ENCODE measurements at places on chromosomes 3 and 15.

GRCh38 chr3:118988198-118989130 is 46.2 kb downstream of the IGSF11 start:
- no peak for DNase-seq

- DNase-seq, result no peak
Measured at GRCh38 chr15:80550219-80550907, 144.7 kb upstream of the ABHD17C start.

DNA sequence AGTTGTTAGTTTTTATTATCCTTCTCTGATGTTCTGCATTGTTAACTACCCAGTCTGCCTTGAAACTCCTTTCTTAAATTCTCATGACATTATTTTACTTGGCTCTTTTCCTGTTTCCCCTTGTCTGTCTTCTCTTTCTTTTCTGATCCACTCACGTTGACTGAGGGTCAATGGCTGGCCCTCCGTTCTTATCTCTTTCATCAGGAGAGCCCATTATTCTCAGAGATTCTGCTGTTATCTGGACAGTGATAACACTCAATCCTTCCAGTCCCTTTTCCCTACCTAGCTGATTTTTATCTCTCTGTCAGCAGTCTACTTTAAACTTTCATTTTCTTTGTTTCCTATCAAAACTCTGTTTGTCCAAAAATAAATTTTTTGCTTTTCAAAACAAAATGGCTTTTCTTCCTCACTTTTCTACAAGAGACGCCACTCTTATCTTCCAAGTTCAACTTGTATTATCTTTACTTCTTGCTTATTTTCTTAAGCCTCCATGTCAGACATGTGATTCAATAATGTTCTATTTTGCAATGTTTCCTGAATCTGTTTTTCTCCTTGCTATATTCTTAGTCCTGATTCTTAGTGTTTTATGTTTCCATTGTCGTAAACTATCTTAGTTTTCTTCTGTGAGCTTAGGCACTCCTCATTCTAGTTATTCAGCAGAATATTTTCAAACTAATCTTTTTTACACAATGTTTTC is 120.2 kb downstream of the NEDD4 start:
- no peak for DNase-seq

DNA sequence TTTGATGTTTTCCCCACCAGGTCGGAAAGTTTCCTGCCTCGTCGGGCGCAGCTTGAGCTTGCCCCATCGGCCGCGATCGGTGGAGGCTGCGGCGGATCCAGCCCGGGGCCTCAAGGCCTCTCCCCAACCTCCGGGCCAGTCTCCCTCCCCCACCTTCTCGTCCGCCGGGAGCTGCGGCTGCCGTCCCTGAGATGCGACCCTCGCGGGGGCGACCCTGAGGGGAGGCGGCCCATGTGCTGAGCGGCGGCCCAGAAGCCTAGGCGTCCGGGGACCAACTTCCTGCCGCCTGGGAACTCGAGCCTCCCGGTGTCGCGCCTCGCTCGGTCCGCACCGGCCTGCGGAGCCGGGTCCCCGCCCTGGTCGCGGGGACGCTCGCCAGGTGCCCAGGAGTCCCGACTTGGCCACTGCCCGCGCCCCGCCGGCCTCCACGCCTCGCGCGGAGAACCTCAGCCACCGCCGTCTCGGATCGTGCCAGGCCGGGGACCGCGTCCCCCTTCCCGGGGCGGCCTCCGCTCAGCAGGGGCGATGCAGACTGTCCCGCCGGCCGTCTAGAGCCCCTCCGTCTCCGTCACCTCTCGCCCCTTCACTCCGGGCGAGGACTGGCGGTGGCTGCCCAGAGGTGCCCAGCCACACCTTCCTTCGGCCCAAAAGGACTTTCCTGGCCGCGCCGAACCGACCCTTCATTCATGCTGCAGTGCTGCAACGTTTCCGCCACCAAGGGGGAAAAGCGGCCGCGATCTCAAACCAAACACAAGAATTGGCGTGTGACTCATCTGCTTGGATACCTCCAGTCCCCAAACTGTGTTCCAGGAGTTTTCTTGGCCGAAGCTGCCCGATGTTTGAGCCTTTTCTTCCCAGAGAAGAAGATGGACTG is 656 bp downstream of the SLMAP start:
- peak; percentile 45 for DNase-seq

GRCh38 chr15:45205192-45205591 is 17.4 kb upstream of the SHF start:
- DNase-seq, result no peak

DNA sequence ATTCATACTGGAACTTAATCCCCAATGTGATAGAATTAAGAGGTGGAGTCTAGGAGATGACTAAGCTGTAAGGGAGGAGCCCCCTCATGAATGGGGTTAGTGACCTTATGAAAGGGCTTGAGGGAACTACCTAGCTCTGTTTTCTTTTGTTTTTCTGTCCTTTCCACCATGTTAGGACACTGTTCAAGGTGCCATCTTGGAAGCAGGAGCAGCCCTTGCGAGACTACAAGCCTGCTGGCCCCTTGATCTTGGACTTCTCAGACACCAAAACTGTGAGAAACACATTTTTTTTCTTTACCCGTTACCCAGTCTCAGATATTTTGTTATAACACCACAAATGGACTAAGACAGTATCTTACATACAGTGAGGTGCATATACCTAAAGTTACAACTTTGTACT is 26.5 kb downstream of the GOLGA6A start:
- DNase-seq, result no peak

DNA sequence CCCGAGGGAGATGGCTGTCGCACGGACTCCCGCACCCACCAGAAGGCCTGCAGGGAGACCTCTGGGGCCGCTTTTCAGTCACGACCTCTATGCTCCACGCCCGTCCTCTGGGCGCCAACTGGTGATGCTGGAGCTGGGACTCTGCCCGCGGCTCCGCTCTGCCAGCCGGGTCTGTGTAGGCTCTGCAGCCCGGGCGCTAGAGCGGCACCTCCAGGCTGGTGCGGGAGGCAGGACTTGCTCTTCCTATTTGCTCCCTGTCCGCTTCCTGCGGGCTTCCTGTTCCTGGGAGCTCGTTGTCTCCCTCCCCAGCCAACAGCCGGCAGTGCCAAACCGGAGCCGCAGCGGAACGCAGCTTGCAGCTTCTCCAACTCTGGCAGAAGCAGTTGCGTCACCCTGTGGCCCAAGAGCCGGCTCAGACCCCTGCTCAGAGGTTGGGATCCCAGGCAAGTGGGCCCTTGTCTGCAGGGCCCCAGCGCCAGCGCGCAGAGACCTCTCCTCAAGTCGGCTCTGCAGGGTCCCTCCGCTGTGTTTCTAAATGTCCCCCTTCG is 285.9 kb downstream of the XXYLT1 start:
- DNase-seq, result no peak

GRCh38 chr3:161585922-161586321 is 89.3 kb downstream of the OTOL1 start:
- no peak for DNase-seq

GRCh38 chr3:194505791-194506415 is 19.1 kb upstream of the ATP13A3 start:
- no peak for DNase-seq

DNA sequence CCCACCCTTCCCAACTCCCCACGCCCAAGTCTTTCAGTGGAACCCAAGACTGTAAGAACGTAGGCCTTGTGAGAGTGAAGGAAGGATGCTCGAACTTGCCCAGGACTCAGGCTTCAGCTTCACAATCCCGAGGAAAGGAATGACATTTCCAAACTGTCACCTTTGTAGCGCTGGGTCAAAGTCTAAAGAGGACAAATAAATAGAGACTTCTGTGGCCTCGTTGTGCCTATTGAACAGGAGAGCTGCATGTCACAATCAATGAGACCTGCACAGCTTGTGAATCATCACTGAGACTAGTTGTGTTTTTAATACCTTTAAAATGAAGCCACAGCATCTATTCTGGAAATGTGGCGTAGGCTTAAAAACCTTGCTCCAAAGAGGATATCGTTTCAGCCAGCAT is 222.8 kb upstream of the ST8SIA2 start:
- DNase-seq, result no peak

- no peak for DNase-seq
Measured at GRCh38 chr3:65497236-65497635, 541.5 kb downstream of the MAGI1 start.

- DNase-seq, result no peak
Measured at GRCh38 chr15:78739996-78740903, 71.0 kb downstream of the ADAMTS7 start.

- no peak for DNase-seq
Measured at GRCh38 chr3:177041730-177042551, 155.3 kb downstream of the TBL1XR1 start.

DNA sequence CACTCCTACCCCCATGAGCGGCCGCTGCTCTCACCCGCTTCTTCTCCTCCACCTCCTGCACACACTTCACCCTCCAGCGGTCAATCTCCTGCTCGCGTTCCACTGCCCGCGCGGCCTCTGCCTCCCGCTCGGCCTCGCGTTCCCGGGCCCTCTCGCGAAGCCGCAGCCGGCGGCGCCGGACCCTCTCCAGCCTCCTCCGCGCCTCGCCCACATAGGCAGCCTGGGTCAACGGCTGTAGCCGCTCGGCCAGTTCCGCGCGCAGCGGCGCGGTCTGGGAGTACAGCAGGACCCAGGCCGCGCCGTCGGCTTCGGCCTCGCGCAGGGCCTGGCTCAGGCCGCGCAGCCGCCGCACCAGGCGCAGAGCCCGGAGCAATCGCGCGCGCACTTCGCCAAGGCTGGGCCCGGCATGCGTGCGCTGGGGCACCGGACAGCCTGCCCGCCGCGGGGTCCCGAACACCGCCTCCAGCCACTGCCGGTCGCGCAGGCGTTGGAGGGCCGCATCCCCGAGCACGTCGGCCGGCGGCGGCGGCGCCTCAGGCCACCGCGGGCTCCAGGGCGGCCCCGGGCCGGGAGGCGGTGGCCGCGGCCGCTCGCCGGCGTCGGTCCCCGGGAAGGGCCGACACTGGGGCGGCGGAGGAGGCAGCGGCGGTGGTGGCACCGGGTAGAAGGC is 595 bp downstream of the PDCD7 start:
- DNase-seq, result no peak

DNA sequence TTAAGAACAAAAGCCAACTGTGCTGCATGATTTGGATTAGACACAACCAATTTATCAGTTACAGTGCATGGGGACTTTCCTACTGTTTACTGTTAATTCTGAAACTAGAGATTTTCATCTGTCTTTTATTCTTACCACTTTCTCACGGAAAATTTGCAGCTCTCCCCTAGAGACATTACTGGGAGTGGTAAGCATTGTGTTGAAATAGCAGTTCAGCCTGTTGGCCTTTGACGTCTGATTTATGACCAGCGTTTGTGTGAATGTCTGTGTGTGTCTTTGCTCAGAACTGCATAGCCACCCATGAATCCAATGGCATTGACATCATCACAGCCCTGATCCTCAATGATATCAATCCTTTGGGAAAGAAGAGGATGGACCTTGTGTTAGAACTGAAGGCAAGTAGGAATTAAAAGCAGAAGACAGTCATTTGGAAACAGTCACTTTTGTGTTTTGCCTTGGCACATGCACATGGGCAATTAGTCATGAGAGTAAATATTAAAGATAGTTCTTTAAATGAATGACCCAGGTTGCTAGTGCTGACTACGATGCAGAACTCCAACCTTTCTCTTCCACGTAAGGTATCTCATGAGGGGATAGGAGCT is 202.2 kb upstream of the BHLHE40 start:
- no peak for DNase-seq

DNA sequence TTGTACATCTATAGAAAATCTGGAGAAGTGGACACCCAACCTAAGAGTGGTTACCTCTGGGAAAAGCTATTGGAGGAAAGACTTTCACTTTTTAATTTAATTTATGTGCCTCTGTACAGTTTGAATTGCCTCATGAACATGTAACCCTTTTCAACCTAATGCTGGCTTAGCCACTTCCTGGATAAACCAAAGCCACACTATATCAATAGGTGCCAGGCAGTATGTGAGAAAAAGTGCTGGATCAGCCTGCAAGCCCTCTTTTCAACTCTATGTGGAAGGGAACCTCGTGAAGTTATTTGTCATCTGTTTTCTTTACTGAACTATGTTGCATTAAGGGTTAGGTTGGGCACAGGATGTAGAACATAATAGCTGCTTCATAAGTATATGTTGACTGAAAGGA is 9.3 kb upstream of the TOPAZ1 start:
- DNase-seq, result no peak

- DNase-seq, result no peak
Measured at GRCh38 chr15:39874890-39875549, 45.0 kb downstream of the GPR176 start.

DNA sequence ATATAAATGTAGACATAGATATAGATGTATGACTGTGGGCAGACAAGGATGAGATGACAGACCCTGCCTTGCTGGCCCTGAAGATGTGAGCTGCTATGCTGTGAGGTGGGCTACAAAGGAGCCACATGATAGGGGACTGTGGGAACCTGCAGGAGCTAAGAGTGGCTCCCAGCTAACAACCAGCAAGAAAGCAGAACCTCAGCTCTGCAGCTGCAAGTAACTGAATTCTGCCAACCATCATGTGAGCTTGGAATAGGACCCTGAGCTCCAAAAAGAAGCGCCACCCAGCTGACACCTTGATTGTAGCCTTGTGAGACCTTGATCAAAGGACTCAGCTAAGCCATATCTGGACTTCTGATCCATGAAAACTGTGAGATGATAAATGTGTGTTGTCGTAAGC is 123.3 kb upstream of the GRM7 start:
- no peak for DNase-seq

DNA sequence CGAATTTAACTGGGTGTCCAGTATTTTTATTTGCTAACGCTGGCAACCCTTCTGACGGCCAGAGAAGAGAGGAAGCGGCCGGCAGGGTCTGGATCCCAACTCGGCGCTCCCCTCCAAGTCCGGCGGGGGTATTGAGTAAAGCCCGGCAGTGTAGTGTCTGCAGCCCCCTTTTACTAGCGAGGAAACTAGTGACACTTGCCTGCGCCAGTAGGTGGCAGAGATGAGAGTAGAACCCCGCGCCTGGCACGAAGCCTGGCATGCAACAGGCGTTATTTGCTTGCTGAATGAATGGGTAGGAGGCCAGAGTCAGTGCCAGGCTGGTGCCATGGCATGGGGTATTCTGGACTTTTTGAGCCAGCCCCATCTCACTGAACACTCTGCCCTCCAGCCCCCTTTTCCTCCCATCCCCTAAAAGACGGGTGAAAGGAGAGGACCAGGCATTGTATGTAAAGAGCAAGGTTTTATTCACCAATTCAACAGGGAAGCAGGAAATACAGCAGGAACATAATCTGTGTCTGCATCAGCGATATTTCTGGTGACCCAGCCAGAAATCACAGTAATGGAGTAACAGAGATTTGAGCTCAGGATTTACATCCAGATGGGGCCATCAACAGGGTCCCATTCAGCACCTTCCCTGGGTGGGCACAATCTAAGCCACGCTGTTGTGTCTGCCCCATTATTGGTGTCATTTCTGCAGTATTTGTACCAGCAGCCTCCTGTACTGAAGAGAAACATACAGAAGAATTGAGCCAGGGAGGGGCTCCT is 788 bp upstream of the WDR73 start:
- DNase-seq, result peak; percentile 60

DNA sequence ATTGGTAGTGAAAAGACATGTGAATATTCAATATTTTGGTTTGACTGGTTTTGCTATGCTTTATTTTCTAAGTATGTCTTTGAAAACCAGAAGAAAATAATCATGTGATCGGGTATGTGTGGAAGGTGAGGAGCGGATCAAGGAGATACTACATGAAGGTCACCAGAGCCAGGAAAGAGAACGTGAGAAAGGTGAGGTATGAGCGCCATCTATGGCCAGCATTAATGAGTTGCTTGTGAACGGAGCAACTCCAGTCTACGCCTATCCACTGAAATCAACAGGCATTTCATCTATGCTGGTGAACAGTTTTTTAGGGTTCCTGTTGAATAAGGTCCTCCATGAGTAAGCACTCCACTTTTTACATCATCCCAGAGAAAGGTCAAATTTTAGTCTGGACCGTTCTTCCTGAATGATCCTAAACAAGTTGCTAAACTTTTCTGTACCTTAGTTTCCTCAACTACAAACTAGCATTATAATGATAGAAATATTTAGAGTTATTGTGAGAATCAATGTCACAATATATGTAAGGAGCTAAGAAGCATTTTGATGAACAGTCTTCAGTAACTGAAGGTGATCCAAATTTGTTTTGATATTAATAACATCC is 1435.2 kb upstream of the CADM2 start:
- DNase-seq, result no peak

Data from nucleus accumbens (tissue), 56 donors.